ENCODE measurements at places on chromosomes 2 and 18. TPM values are rescaled to one million over a fixed set of nuclear protein-coding genes. Genes with fewer than 3 reads are reported as not detected.

DNA sequence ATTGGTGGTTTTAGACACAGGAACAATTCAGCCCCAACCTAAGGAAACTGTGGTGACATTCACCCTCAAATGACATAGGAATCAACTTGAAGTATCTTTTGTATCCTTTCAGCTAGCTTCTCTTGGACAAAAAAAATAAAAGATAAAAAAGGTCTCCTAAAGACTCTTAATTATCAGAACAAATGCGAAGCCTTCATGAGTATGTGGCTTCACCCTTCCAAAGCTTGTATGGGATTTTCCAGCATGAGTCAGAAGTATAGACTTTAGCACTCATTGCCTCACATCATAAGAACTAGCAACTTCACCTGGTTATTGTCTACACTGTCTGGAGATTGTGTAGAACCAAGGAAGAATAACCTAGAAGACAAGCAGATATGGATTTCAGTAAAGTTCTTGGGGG, 135.4 kb downstream of the LAMA3 start:
- DNase-seq = no peak

DNA sequence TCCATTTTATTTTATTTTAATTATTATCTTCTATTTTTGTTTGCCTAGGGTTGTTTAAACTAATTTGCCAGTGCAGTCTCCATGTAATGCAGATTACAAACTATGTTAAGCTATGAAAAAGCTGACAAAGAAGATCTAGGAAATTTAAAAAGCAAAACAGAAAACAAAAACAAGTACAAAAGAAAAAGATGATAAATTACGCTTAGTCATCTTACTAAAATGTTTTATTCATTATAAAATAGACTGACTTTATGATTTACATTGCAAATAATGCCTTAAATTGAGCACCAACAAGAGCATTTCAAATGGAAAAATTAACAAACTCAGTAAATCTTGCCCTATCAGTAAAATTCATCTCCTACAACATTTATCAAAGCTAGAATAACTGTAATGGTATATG, 52.9 kb downstream of the LRPPRC start:
- no peak for DNase-seq

DNA sequence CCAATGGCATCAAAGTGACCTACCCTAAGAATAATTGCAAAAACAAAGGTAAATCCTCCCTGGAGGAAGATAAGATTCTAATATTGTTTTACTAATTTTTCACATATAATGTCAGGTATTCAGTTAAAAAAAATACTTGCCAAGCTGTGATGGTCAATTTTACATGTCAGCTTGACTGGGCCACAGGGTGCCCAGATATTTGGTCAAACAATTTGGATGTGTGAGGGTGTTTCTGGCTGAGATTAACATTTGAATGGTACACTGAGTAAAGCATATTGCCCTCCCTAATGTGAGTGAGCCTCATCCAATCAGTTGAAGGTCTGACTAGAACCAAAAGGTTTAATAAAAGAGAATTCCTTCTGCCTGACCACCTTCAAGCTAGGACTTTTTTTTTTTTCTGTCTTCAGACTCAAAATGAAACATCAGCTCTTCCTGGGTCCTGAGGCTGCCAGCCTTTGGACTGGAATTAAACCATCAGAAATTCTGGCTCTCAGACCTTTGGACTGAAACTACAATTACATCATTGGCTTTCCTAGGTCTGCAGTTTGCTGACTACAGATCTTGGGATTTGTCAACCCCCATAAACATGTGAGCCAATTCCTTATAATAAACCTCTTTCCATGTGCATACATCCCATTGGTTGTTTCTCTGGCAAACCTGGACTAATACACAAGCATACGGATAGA, 65.4 kb downstream of the LDAH start:
- DNase-seq = no peak

DNA sequence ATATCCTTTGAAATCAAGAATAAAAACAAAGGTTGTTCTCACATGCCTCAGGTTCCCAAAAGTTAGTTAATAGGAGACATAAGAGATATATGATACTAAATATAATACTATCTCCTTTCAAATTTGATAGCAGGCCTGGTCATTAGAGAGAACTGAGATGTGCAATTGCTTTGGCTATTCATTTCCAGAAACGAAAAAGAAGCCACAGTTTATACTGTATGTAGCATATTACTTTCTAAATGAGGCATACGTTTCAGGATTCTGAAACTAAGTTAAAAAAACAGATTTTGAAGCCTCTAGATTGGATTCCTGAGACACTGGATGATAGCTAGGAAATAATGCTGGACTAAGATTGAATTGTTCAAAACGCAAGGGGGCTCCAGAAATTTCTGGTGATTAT, 7.1 kb downstream of the PPP1R1C start:
- no peak for DNase-seq

DNA sequence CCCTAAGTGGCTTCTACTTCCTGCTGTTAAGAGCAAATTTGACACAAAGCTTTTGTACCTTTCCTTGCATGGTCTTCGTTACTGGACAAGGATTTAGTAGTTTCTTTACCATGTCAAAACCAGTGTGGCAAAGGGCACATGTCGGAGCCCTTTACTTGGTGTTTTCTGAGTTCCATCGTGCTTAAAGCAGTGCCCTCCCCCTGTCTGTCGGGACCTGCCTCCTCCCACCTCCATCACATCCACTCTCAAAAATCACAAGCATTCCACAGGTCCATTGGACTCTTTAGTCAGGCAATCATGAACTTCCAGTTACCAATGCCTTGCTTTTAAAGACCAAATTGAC, 763 bp downstream of the CCDC141 start:
- DNase-seq = no peak

GRCh38 chr2:135657806-135658582, 83.7 kb upstream of the UBXN4 start:
- DNase-seq = no peak

GRCh38 chr2:199306116-199306515, 151.6 kb downstream of the SATB2 start:
- DNase-seq = no peak

DNA sequence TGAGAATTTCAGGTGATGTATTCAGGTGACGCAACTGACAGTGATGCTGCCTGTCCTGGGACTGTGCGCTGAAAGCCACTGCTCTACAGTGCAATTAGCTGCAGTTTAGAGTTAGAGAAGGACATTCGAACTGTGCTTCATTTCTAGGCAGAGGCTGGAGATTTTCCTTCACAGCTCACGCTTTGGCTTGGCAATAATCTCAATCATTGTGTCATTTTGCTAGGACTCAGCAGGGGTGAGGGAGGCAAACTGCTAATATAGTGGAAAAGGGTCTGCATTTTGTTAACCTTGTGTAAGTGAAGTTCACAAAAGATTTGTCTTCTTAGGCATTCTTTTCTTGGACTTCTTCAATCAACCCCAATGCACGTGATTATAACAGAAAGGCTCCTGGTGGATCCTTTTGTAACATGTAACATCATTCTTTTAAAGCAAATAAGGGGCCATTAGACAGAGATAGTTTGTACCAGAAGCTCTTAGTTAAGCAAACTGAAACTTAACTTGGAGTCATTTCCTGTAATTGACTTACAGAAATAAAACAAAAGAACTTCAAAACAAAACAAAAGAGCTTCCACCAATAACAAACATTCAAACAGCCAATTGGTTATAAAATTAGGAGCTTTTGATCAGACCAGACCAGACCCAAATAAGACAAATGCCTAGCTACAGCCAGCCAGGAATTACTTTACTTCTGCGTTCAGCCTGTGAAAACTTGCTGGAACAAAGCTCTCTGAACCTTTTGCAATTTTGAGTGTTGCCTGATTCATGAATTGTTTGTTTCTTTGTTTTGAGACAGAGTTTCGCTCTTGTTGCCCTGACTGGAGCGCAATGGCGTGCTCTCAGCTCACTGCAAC, 1376.3 kb upstream of the CELF4 start:
- DNase-seq = no peak

DNA sequence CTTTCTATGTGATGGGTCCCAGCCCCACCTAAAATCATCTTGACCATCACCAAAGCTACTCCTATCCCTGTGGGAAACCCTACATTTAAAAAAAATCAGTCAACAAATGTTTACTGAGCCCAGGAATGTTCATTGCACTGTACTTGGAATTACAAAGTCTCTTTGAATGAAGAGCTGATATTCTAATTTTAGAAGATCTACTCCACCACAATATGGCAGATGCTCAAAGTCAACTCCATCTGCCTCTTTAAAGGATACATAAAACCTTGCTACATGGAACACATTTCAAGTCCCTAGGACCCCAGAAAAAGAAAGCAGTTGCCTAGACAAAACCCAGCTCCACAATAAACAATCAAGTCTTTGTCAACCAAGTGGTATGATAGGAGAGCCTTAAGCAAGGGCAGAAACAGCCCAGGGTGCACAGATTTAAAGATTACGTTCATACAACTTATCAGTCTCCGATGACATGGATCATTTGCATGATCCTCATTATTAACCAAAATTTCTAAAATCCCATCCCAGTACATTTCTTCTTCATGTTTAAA, 234.3 kb upstream of the ACVR2A start:
- no peak for DNase-seq

DNA sequence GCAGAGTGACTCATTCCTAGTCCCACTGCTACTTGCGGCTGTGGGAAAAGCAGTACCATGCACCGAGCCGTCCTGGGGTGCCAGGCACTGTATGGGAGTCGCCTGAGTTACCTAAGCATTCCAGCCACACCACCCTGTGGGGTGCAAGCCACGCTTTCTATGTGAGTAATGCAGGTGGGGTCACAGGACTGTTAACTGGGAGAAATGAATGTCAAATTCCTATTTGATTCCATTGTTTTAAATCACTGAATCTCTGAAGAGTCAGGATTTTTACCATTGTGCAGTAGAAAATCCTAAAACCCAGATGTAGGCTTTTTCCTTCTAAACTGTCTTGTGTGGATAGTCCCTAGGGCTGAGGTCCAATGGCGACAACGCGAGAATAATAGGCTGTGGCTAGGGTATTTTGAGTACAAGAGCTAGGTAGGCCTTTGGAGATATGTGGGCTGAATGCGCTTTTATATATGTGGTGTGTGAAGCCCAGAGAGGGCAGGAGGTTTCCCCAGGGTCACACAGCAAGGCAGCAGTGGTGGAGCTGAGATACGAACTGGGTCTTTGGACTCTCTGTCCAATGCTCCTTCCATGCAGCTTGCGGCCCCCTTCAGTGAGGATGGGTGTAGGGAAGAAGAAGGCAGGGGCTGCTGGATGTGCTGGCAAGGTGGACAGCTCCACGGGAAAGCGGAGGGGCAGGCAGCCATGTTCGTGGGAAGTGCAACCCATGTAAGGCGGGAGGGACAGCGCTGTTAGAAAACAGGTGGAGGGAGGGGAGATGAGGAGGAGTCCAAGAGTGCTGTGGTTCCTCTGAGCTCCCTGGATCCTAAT, 83.2 kb downstream of the DDX1 start:
- DNase-seq = no peak

Gene APOB
- 48.1 TPM for total RNA-seq

Gene SYT4
- 3.8 TPM for total RNA-seq

Gene ACVR2A
- total RNA-seq = 10.3 TPM
